Stimulated activated CD4-positive, alpha-beta T cell treated with anti-CD3 and anti-CD28 coated beads, Interleukin-4, amount 100 ng/mL, for 48 hours (primary cell): ENCODE measurements at places on chromosomes 16 and 17.

- DNase-seq, result no peak
Measured at GRCh38 chr17:83058266-83058798, 21.1 kb upstream of the METRNL start.

GRCh38 chr17:82003411-82004381 lies 19.0 kb downstream of the CENPX start:
- peak; percentile 51 for DNase-seq

DNA sequence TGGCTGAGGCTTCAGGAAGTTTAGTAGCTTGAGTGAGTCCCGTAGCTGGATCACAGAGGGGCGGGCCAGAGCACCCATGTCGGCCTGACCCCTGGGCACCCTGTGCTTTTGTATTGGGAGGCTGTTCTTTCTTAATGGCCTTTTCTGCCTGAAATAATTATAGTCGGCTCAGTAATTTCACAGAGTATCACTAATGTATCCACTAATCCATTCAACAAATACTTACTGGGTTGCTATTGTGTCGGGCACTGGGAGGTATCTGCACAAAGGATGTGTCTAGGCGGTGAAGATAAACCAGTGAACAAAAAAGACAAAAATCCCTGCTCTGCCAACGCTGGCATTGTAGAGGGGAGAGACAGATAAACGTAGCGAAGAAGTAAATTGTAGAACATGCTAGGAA lies 318.6 kb downstream of the FOXL1 start:
- DNase-seq, result no peak

DNA sequence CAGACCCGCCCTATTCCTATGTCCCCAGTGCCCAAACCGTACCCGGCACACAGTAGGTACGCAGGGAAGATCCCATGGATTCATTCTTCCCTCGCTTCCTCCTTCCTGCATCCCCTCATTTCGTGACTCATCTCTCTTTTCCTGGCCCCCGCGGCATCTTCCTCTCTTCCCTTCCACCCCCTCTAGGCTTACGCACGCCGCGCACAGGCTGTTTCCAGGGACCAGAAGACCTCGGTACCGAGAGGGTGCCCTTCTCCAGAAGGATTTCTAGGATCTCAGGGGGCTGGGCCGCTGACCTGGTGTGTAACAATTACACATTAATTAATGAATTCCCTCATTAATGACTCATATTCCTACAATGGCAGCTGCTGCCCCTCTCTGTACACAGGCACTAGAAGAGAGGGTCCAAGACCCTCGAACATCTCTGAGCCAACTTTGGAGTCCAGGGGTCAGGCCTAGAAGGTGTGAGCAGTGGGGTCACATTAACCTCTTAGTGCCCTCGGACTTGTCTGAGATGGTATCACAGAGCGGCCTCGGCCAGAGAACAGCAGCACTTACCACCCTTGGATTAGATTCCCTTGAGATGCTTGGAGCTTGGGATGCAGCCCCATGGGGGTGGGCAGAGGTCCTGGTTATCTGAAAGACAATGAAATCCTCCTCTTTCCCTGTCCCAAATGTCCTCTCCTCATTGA lies 16.8 kb upstream of the PLLP start:
- no peak for DNase-seq

- no peak for DNase-seq
Measured at GRCh38 chr16:49055291-49055690, 226.3 kb downstream of the CBLN1 start.

- no peak for DNase-seq
Measured at GRCh38 chr17:29596811-29597210, 3.9 kb downstream of the ANKRD13B start.

DNA sequence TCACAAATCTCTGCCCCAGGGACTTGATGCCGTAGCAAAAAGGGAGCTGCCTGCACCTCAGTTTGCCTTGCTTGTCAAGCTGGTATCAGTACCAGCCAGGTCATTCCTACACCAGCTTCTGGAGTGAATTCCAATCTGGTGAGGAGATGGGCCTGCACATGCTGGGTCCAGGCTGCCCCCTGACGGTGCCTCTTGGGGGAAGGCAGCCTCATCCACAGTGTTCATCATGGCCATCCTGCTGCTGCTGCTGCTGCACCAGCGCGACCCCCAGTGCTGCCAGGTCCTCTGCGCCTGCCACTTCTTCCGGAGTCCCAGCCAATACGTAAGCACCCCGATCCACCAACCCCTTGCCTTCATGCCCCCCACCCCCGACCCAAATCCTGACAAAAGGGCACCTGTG lies 8.3 kb downstream of the MRPL27 start:
- DNase-seq, result no peak

- DNase-seq, result no peak
Measured at GRCh38 chr17:62630365-62631085, 3.1 kb downstream of the MRC2 start.

DNA sequence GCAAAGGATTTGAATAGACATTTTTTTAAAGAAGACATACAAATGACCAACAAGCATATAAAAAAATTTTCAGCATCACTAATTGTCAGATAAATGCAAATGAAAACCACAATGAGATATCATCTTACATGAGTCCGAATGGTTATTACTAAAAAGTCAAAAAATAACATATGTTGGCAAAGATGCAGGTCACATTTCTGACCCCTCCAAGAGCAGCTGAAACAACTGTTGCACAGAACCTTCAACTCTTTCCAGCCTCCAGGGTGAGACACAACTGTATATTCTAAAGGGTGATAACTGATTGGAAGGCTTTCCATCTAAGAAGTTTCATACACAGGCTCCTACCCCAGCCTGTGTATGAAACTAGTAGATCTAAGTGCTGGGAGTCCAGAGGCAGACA lies 51.9 kb downstream of the SLFN5 start:
- no peak for DNase-seq

GRCh38 chr16:49743203-49743464 lies 112.8 kb downstream of the ZNF423 start:
- no peak for DNase-seq

DNA sequence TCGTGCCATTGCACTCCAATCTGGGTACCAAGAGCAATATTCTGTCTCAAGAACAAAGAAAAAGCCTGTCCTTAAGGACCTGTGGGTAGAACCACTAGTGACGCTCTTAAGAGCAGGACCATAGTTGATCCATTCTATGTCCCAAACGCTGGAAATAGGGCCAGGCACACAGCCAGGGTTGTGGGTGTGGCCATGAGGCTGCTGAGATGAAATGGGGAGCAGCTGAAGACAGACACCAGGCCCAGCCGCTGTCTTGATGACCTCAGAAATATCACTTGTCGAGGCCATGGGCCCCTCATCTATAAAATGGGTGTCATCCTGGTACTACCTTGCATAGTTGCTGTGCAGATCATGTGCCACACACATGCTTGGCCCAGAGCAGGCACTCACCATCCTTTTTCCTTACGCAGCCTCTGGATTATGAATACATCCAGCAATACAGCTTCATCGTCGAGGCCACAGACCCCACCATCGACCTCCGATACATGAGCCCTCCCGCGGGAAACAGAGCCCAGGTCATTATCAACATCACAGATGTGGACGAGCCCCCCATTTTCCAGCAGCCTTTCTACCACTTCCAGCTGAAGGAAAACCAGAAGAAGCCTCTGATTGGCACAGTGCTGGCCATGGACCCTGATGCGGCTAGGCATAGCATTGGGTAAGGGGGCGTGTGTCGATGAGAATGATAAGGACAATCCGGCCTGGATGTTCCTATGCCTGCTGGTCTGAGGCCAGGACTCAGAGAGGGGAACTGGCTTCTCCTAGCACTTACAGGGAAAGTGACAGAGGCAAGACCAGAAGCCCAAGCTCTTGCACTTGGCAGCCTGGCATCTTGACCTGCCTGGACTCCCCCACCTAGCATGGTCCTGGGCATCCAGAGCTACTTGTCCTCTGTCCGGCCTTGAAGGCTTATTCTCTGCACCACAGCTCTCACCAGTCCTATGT lies 25.5 kb downstream of the CDH5 start:
- no peak for DNase-seq

GRCh38 chr16:58123896-58124600 lies 5.1 kb downstream of the CFAP20 start:
- no peak for DNase-seq

- DNase-seq, result no peak
Measured at GRCh38 chr16:68395815-68396214, 52.5 kb downstream of the SMPD3 start.

DNA sequence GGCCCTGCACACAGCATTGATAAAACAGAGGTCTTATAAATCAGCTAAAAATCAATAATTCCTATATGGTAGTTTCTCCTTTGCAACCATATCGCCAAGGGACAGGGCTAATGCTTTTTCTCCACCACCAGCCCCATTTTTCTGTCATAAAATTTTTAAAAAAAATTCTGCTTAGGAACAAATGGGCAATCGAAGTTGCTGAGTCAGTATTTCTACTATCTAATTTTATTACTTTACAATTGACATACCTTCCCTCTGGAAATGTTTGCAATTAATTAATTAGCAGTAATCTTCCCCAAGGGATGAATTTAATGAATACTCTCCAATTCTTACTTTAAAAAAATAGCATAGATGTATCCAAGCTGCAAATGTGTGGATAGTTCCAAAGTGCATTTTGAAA lies 1.7 kb upstream of the IRX6 start:
- DNase-seq, result no peak
